GM12892 (cell line): ENCODE measurements at places on chromosomes 7 and 10.

DNA sequence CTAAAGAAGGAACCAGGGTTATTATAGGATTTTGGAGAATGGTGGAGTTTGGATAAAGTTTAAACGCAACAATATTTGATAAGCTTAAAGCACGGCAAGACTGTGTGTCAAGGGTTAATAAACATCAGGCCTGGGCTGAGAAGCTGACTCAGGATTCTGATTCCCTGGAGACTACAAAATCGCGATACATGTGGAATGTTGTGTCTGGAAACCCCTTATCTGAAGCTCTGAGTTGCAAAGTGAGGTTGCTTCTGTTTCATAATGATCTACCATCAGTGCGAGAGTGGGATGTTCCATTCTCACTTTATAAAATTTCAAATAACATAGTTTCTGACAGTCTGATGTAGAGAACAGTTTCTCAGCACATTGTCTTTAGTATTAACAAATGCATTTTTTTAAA lies 7.8 kb downstream of the C1GALT1 start:
- DNase-seq: no peak

- no peak for DNase-seq
Measured at GRCh38 chr7:156537006-156537405, 103.6 kb upstream of the RNF32 start.

GRCh38 chr10:110829721-110830410 lies 41.9 kb upstream of the PDCD4 start:
- no peak for DNase-seq

DNA sequence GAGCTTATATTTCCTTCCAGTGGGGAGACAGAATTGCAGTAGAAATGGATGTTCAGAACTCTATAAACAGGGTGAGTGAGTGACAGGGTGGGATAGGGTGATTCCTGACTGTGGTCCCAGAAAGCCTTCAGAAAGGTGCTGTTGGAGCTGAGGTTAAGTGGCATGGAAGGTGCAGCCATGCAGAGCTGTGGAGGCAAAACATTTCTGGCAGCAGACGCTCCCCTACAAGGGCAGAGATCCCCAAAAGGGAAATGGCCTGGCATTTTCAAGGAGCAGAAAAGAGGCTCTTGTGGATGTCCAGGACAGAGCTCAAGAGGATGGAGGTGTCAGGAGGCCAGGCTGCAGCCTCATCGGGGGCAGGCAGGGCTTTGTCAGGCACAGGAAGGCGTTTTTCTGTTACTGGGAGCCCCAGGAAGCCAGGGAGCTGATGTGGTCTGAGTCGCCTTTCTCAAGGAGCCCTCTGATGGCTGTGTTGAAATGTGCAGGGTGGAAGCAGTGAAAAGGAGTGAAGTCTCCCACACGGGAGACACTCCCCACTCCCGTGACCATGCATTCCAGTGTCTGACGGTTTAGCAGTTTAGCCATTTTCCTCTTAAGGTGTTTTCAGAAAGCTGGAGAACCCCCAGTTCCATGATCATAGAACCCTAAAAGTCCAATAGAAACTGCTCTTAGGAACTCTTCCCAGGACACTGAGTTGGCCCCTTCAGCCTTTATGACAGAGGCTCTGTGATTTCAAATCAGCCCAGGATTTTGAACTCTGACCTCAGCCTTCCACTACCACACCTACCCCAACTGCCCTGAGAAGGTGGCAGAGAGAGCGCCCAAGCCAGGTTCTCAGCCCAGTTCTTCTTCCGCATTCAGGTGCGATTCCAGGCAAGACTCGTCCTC lies 96.2 kb downstream of the C10orf105 start:
- no peak for DNase-seq

DNA sequence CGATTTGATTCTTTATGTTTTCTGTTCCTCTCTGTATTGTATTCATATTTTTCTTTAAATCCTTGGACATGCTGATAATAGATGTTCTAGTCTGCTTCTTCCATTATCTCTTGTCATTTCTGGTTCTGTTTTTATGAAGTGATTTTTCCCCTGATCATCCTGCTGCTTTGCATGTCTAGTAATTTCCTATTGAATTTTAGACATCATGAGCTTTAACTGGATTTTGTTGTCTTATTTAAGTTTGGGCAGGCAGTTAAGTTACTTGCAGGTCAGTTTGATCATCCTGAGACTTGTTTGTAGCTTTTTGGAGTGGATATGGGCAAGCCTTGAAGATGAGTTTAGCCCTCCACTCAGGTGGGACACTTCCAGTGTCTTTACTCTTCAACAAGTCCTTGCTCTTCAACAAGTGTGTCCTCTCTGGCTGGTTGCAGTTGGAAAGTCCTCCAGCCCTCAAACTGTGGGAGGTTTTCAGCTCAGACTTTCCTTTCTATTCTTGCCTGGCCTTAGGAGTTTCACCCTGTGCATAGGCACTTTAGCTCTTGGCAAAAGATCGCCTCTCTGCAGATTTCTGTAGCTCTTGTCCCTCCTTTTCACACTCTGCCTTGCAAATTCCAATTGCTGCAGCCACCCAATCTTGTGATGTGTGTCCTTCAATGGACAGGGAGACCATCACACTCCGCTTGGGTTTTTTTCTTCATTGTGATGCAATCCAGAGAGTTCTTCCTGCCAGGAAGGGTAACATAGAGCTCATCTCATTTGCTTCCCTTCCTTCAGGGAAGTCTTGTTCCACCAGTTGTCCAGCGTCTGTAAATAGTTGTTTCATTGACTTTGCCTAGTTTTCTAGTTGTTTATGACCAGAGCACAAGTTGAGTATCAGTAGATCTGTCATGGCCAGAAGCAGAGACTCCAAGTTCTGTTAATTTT lies 197.2 kb upstream of the SH2B2 start:
- DNase-seq: no peak

- no peak for DNase-seq
Measured at GRCh38 chr10:112722758-112723157, 227.3 kb upstream of the TCF7L2 start.

GRCh38 chr10:62047228-62047892 lies 145.9 kb downstream of the ARID5B start:
- no peak for DNase-seq

GRCh38 chr10:96358851-96359540 lies at the start of gene OPALIN:
TSS of gene OPALIN (minus strand) at chr10:96359002. CDS start at chr10:96358896, 106 bp downstream.
- no peak for DNase-seq

DNA sequence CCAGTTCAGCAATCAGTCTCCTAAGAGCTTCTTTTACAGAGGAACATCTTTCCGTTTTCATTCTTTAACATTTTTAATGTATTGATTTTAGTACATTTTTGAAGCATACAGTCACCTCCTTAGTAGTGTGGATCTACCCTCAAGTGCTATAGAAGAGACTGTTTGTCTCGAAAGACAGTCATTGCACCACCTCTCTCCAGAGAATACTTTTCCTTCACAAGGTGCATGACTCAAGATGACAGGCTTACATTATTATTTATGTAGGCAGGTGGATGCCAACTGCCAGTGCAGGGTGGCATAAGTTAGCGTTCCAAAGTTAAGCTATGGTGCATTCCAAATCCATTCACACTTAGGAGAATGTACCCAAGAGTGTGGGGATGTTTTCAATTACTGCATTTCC lies 71.8 kb downstream of the ZEB1 start:
- no peak for DNase-seq

GRCh38 chr7:119007236-119007635 lies 782.7 kb downstream of the ANKRD7 start:
- no peak for DNase-seq

DNA sequence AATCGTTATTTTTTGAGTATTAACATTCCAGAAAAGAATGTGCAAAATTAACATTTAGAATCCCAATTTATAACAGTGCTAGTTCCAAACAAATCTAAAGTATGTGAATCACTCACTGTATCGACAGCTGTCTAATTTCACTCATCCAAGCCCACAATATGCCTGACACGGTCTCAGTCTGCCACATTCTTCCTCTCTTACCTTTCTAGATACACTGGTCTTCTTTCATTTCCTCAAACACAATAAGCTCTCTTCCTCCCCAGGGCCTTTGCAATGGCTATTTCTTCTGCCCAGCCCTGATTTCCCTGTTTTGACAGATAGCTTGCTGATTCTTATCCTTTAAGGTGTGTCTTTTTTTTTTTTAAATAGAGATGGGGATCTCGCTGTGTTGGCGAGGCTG lies 48.8 kb downstream of the UBE2H start:
- no peak for DNase-seq

GRCh38 chr7:66170309-66171231 lies 34.6 kb upstream of the TPST1 start:
- no peak for DNase-seq

DNA sequence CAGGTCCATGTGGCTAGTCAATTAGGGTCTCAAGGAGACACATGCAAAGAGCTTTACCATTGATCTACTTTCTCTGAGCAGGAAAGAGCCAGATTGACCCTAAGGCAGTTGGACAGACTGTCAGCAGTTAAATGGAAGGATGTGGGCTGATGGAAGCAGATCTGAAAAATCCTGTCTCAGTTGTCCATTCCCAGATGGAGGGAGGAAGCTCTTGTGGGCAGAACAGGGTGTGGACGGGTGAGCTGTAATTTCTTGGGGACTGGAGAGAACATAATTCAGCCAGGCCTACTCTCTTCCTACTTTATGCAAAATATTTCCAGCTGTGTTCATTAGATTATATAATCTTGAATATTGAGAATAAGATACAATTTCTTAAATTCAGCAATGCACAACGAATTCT lies 163.6 kb downstream of the GNAT3 start:
- no peak for DNase-seq

- DNase-seq: no peak
Measured at GRCh38 chr10:112769611-112770370, 180.3 kb upstream of the TCF7L2 start.

DNA sequence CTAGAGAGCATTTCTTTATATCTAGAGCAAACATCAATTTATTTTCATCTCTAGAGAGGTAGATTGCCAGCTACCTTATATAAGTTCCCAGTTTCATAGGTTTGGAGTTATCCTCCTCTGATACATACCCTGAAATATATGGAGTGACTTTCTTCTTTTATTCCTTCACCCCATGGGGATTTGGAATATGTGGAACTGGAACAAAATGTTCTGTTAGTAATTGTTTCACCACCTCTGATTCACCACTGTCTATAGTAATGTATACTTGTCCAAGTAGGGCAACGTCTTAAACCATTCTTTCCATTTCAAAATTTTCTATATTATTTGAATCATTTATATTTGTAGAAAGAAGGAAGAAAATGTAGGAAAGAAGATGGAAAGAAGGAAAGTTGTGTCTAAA lies 511.2 kb upstream of the KCND2 start:
- DNase-seq: no peak

GRCh38 chr7:45697576-45698136 lies 123.5 kb downstream of the ADCY1 start:
- DNase-seq: no peak

DNA sequence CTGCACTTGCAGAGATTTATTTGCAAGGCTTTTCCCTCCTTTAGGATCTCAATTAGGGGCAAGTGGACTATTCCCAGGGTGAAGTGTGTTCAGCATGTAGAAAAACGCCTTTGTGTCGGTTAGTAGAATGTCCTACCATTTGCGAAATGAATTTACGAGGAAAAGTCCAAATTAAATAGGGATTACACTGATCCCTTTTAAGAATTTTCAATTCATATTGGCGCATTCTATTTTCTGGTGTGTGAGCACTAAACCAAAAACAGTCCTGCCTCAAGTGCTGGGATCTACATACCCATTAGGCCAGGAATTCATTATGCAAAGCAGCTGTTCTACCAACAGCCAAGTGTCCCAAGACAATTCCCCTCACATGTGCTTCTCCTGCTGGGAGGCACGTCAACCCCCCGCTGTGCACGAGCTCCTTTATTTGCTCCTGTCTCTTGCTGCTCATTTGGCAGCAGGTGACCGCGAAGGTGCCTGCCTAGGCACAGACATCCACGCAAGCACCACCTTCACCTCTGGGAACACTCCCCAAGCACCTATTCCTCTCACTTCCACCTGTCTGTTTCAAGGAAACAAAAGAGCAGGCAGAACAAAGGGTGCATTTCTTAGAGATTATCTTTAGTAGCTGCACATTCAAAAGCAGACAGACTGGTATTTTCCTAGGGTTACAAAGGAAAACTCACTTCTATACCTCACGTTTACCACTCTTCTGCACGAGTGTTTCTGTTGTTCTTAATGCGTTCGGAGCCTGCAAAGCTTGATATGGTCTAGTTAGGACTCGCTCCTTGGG lies 134.6 kb upstream of the FGFR2 start:
- DNase-seq: no peak

GRCh38 chr7:55149001-55149400 lies 130.2 kb downstream of the EGFR start:
- DNase-seq: no peak

GRCh38 chr7:71563276-71563675 lies 431.3 kb downstream of the GALNT17 start:
- DNase-seq: no peak

DNA sequence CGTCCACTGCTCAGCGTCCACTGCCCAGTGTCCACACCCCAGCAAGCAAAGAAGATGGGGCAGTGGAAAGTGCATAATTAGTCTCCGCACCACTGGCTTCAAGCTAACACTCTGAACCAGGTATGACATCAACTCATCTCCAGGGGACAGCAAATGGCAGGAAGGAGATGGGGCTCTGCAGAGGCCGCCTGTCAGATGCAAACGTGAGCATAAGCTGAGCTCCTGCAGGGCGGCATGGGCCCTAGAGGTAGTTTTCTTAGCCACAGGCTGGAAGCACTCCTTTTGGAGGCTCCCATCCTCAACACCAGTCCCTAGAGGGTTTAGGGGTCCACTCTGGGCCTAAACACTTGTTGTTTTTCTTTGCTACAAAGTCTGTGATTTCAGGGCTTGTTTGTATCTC lies 335.8 kb upstream of the MKI67 start:
- DNase-seq: no peak

GRCh38 chr10:86685893-86686632 lies 17.8 kb downstream of the LDB3 start:
- no peak for DNase-seq

- no peak for DNase-seq
Measured at GRCh38 chr10:127745861-127746260, 8.9 kb downstream of the FOXI2 start.

DNA sequence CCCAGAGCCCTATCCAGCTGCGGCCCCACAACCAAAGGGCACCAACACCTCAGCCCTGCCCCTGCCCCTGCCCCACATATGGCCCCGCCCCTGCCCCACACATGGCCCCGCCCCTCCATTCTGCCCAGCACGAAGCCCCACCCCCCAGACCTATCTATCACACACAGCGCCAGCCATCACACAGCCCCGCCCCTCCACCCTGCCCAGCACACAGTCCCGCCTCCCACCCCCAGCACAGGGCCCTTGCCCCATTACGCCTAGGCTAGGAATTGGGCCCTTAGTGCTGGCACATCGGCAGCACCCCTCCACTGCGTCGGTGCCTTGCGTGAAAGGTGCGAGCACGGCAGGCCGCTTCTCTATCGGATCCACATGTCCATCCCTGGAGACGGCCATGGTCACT lies 126.8 kb downstream of the MAD1L1 start:
- no peak for DNase-seq

DNA sequence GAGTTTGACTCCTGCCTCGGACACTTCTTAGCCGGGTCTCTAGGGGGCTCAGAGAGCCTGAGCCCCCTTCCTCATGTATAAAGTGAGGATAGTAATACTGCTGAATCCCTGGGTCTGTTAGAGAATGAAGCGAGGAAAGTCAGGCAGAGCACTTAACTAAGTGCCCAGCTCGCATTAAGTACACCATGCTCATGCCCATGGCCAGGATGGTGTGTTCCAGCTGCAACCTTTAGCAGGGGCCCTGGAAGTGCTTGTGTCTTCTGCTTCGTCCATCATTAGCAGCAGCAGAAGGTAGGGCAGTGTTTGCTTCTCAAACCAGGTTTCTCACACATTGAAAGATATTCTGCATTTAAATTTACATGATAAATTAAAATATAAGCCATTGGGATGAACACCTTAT lies 27.3 kb upstream of the WDFY4 start:
- DNase-seq: no peak
